Suprapubic skin (tissue), 4 donors: ENCODE measurements at places on chromosomes 2 and 18. TPM values are rescaled to one million over a fixed set of nuclear protein-coding genes. Genes with fewer than 3 reads are reported as not detected.

DNA sequence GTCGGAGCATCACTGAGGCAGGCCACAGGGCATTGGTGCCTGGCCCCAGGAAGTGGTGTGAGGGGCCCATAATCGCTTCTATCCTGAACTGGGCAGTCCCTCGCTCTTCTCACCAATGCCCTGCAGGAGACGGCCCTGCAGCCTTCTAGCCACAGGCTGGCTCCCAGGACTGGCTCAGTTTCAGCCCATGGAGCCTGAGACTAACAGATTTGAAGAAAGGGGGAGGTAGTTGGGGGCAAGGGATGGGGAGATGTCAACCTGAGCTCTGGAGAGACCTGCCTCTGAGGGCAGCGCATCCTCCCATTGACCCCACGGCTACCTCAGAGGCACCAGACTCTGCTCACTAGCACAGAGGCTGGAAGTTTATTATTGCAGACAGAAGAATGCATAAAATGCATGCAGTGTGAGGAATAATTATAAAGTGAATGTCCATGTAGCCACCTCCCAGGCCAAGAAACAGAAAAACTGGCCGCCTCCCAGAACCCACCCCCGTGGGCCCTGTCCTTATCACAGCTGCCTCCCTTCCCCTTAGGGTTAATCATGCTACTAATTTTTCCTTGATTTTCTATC lies 1.4 kb downstream of the TOGARAM2 start:
- DNase-seq, result no peak

DNA sequence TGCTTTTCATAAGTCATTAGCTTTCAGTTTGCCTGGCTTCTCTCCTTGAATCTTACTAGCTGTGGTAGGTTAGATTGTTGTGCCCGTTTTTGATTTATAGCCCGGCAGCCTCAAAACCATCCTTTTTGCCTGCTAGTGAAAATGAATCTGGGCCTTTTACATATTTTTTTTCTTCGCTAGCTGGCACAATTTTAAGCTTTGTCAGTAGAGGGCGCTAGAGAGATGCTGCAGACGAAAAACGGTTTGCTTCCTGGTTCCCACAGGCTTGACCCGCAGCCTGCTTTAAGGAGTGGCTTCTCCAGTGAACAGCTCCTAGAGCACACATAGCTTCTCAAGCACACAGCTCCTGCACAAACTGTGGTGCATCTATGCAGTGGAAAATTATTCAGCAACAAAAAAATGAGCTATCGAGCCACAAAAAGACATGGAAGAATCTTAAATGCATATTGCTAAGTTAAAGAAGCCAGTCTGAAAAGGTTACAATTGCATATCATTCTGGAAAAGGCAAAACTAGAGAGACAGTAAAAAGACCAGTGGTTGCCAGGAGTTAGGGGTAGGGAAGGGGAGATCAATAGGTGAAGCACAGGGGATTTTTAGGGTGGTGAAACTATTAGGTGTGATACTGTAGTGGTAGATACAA lies 47.9 kb downstream of the E2F6 start:
- DNase-seq, result no peak

- no peak for DNase-seq
These were observed 29.8 kb downstream of the KLF7 start for GRCh38 chr2:207135801-207136457.

DNA sequence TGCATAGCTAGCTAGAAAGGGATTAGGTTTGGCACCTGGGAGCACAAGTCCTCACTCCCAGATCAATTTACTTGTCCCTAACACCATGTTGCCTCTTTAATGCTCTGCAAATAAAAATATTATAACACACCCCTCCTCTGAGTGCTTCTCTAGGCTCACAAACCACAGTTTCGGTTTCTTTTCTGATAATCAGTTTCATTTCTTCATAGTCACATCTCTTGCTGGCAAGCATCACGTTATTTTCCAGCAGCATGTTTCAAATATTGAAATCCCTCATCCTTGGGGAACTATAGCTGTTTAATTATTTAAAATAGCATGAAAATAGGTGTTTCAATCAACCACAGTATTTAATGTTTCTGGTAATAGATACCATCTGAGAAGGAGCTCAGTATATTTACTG lies 13.9 kb upstream of the SMCHD1 start:
- no peak for DNase-seq

DNA sequence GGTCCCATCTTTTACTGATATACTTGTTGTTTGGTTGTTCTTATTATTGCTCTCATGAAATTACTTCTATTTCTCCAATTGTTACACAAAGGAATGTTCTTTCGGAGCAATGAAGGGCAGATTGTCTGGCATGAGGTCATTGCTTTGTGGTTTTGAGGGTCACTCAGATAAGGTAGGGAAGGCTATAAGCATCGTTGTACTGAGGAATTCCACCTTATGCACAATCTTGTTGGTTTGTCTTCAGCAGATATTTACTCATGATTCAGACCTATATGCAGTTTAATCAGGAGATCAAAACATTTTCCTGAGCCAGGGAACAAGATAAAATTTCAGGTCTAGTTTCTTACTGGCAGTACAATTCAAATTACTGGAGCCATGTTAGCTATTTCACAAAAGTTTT lies 163.0 kb upstream of the SPHKAP start:
- no peak for DNase-seq

GRCh38 chr2:97742381-97742847 lies 29.0 kb downstream of the ZAP70 start:
- DNase-seq, result no peak

GRCh38 chr2:37551783-37552182 lies 119.7 kb downstream of the CDC42EP3 start:
- DNase-seq, result no peak

DNA sequence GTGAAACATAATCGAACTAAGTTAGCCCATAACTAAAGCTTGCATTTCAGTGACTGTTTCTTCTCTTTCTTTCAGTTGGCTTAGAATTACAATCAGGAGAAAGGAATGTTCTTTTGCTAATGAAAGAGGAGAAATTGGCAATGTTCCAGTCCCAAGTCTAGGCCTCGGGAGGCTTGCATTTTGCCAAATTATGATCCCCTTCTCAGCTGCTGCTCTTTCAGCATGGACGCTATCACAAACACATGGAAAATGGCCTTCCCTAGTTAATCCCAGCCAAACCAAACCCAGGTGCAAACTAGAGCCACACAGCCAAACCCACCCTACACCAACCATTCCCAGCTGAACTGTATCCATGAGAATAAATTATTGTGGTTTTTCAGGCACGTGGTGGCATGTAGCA lies 605.2 kb upstream of the LRRTM4 start:
- no peak for DNase-seq

DNA sequence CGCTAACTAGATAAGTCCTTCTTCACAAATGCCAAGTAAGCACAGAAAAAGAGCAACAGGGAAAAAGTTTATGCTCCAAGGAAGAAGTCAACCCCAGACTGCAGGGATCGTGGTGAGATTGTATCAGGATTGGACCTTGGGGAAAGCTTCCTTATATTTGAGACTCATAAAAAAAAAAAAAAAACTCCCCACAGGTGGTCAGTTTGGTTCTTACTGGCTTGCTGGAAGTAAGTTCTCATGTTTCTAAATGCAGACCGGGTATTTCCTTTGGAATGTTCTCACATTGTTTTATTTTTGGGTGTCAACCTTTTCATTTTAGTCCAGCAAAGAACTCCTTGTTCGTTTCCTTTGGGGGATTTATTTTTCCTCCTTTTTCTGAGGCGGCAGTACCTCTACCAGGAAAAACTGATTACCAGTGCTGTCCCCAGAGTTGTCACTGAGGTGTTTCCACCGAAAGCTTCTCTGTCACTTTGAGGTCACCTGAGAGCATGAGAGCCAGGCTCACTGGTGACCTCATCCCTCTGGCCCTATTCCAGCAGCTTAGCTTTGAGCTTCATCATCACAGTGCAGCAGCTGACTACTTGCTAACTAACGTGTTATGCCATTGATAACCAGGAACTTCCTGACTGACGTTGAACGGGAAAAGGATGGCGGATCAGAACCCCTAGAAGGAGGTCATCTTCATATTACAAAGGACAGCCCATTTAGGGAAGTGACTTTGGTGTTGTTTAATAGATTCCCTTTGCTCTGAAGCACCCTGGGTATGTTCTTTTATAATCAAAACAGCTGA lies 16.8 kb upstream of the ATP8B1 start:
- no peak for DNase-seq

DNA sequence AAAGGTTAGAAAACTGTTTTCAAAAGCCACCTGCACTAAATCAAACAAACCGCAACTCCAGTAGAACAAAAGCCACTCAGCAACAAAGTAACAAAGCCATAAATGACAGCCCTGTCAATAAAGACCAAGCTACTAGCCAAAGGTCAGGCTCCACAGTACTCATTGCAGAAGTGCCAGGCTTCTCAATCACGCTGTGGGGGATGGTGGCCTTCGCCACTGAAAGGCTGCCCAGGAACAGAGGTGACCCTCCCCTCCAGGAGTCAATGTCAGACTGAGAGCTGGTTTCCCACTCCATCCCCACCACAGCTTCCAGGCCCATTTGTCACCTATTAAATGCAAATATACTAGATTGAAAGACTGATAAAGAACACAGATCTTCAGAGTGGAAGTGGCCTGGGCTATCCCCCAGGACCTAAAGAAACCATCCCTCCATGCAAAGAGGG lies 5.9 kb downstream of the ATP8B1 start:
- no peak for DNase-seq

- no peak for DNase-seq
These were observed 98.1 kb upstream of the GALNT5 start for GRCh38 chr2:157159221-157159934.

DNA sequence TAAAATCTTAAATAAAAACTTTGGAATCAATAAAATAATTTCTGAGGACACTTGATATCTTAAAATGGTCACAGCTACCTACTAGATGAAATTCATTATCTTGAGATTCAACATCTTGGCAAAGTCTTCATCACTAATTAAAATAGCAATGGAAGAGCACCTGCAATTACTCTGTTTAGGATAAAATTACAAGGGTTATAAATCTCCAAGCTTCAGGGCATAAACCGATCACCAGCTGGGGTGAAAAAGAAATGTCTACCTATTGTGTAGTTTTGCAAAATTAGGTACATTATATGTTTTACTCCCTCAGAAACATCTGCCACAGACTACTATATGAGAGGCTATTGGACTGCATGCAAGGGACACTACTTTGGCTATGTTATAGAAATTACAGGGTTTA lies 327.1 kb downstream of the CCDC178 start:
- no peak for DNase-seq

CGREF1 gene
- total RNA-seq, result 1.1 TPM

MEP1B gene
- not detected for total RNA-seq

APCDD1 gene
- total RNA-seq, result 158 TPM

GNAL gene
- 17.2 TPM for total RNA-seq

EVX2 gene
- total RNA-seq, result not detected

TCF23 gene
- not detected for total RNA-seq

FSHR gene
- not detected for total RNA-seq

CKAP2L gene
- total RNA-seq, result 9.1 TPM

GPR45 gene
- not detected for total RNA-seq
